T-helper 1 cell (primary cell): ENCODE measurements at places on chromosomes 3 and 15.

DNA sequence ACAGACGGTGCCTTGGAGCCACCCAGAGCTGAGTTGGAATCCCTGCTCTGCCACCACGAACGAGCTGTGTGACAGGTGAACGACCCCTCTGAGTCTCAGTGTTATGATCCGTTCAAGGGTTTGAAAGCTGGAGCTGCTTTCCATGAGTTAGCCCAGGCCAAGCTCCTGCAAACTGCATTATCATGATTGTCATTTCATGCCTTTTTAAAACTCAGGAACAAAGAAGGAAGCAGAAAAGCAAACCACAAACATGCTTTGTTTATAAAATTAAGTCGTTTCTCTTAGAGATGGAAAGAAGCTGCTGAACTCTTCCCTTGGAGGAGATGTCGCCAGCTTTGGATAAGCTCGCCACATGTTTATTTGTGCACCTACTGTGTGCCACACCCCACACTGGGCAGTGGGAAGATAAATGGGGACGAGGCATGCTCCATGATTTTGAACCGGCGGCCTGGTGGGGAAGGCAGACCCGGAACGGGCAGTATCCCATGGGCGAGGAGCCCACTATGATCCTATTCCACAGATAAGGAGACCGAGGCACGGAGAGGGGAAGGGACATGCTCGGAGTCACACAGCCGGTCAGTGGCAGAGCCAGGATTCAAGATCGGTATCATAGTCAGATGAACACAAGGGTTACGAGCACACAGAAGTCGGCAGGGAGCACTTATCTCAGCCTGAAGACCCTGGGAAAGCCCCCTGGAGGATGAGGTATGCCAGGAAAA lies 15.9 kb downstream of the HRH1 start:
- no peak for DNase-seq

DNA sequence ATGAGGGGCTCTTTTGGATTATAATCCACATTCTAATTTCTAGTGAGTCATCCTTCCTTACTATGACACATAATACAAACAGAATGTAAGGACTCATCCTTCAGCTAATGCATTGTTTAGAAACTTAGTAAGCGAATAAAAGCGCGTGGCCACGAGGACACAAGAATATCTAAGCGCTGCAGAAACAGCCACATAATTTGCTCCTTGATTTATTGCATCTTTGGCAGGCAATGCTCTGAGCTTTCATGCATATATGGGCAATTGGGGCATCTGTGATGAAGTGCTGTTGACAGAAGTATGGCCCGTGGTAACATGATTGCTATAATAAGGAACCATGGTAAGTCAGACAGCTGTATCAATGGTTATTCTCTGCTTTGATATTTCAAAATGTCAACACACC lies 191.3 kb upstream of the ZNF385D start:
- DNase-seq = no peak

GRCh38 chr3:188861842-188862744 lies 309.7 kb upstream of the TPRG1 start:
- DNase-seq = no peak

DNA sequence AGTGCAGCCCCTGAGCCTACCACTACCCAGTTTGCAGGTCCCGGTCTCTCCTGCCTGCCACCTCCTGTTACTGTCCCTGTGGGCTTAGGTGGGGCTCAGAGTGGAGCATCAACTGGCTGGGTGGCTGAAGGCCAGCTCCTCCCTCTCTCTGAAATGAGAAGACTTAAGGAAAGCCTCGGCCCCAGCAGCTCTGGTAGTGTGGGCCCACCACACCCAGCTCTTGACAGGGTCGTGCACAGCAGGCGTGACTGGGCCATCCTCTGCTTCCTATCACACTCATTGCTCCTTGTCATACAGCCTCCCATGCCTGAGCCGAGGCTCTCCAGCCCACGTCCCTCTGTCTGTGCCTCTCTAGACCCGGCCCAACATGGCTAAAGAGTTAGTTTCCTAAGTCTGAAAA lies 142.7 kb upstream of the LINGO1 start:
- no peak for DNase-seq

GRCh38 chr15:60895986-60896385 lies 333.1 kb downstream of the RORA start:
- DNase-seq = no peak

GRCh38 chr3:28022916-28023315 lies 218.5 kb upstream of the CMC1 start:
- no peak for DNase-seq
